ENCODE measurements at places on chromosomes 2 and 18. TPM values are rescaled to one million over a fixed set of nuclear protein-coding genes. Genes with fewer than 3 reads are reported as not detected.

GRCh38 chr2:30266051-30266621 is 34.8 kb downstream of the LBH start:
- no peaks in the 10 kb centered on the region for H3K27me3 ChIP-seq
- H3K36me3 ChIP-seq: no peaks in the 10 kb centered on the region
- H3K4me3 ChIP-seq: no peak overlapping the region
- no peak overlapping the region for H3K27ac ChIP-seq

- H3K4me3 ChIP-seq: no peak overlapping the region
- H3K4me1 ChIP-seq: no peaks in the 10 kb centered on the region
- no peak overlapping the region for H3K27ac ChIP-seq
- no peak for DNase-seq
- H3K36me3 ChIP-seq: peaks cover 3% of the 10 kb centered on the region
- H3K27me3 ChIP-seq: no peaks in the 10 kb centered on the region
Observed at GRCh38 chr2:65261676-65262075, 34.0 kb downstream of the ACTR2 start.

Gene LYG2
- not detected for total RNA-seq

DNA sequence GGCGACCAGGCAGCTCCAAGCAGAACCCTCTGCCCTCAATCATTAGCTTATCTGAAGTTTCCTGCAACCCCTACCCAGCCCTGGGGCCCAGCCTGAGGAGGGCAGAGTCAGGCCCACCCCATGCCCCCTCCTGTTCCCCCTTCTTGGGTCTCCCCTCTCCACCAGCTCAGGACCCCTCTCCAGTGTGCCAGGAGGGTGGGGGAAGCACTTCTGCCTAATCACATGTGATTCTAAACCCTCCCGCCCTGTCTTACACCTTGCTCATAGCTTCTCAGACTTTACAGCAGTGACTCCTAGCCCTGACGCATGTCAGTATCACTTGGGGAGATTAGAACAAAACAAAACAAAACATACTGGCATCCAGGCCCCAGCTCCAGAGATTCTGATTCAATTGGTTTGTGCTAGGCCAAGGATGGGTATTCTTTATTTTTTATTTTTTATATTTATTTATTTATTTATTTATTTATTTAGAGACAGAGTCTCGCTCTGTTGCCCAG is 42.5 kb upstream of the ASAP2 start:
- H3K27me3 ChIP-seq: no peaks in the 10 kb centered on the region
- no peaks in the 10 kb centered on the region for H3K4me1 ChIP-seq
- H3K4me3 ChIP-seq: no peak overlapping the region
- no peak for DNase-seq
- H3K36me3 ChIP-seq: no peaks in the 10 kb centered on the region

DNA sequence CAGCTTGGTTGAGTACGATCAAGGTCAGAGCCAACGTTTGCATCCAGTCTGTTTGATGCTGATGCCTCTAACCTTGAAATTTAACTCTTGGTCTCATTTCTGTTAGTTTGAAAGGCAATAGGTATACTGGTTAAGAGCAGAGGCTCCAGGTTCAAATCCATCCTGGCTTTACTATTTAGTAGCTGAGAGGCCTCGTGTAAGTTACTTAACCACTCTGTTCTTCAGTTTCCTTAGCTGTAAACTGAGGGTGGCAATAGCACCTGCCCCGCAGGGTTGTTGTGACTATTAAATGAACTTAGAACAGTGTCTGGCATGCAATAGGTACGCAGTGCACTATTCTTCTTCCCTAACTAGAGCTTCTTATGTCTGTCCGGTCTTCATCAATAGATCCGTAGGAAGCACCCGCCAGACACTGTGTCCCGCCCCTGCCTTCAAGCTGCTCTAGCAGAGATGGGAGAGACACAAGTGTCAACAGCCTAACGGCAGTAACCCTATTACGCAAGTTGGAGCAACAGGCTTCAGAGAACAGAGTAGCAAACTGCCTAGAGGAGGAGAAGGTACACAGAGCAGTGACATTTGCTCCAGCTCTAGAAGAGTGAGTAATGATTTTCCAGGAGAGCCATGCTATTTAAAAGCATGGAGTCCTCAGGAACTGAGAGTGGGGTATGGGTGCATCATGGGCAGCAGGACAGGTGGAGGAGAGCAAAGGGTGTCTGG is 62.7 kb upstream of the ST3GAL5 start:
- H3K27me3 ChIP-seq: no peaks in the 10 kb centered on the region
- peaks cover under 1% of the 10 kb centered on the region for H3K4me1 ChIP-seq
- H3K4me3 ChIP-seq: no peak overlapping the region

Gene NMUR1
- 0.56 TPM for total RNA-seq

Gene SLC4A5
- total RNA-seq: 0.86 TPM

DNA sequence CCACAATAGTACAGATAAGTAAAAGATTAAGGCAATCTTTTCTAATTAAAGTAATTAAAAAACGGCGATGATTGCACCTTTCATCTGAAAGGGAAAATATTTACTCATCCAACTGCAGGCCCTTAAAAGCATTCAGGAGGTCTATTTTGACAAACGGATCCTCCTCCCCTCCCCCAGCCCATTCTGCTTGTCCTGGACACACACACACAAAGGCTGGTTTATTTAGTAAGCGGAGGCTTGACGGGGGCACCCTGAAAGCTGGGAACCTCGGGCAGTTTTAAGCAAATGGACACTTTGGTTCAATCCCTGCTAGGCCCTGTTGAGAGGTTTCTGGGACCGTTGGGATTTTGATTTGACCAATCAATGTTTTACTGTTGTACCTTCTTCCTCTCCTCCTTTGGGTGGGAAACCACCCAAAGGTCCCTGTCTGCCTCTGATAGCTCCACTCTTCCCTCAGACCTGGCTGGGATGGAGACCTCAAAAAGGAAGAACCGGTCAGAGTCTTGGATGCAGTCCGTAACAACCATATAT is 135.8 kb upstream of the HAAO start:
- no peaks in the 10 kb centered on the region for H3K36me3 ChIP-seq
- no peak overlapping the region for H3K4me3 ChIP-seq
- no peak overlapping the region for H3K27ac ChIP-seq
- H3K27me3 ChIP-seq: no peaks in the 10 kb centered on the region
- peaks cover 38% of the 10 kb centered on the region for H3K4me1 ChIP-seq

Gene ACMSD
- not detected for total RNA-seq

GRCh38 chr2:100529176-100529575 is 33.6 kb upstream of the PDCL3 start:
- no peaks in the 10 kb centered on the region for H3K4me1 ChIP-seq
- no peak overlapping the region for H3K27ac ChIP-seq
- no peak overlapping the region for H3K4me3 ChIP-seq
- no peaks in the 10 kb centered on the region for H3K36me3 ChIP-seq
- no peaks in the 10 kb centered on the region for H3K27me3 ChIP-seq

- H3K4me1 ChIP-seq: no peaks in the 10 kb centered on the region
- no peak overlapping the region for H3K27ac ChIP-seq
- no peaks in the 10 kb centered on the region for H3K27me3 ChIP-seq
- no peak overlapping the region for H3K4me3 ChIP-seq
Observed at GRCh38 chr2:42725657-42726056, 38.3 kb downstream of the OXER1 start.

- no peaks in the 10 kb centered on the region for H3K36me3 ChIP-seq
- H3K4me3 ChIP-seq: no peak overlapping the region
- peaks cover 23% of the 10 kb centered on the region for H3K4me1 ChIP-seq
- no peak overlapping the region for H3K27ac ChIP-seq
- no peaks in the 10 kb centered on the region for H3K27me3 ChIP-seq
- DNase-seq: no peak
Observed at GRCh38 chr2:237202288-237203030, 116.8 kb downstream of the COPS8 start.

GRCh38 chr2:137249463-137250130 is 484.3 kb downstream of the THSD7B start:
- no peaks in the 10 kb centered on the region for H3K36me3 ChIP-seq
- H3K27ac ChIP-seq: no peak overlapping the region
- no peaks in the 10 kb centered on the region for H3K4me1 ChIP-seq
- no peaks in the 10 kb centered on the region for H3K27me3 ChIP-seq
- no peak overlapping the region for H3K4me3 ChIP-seq

Gene IMPA2
- total RNA-seq: 140 TPM

Gene ALK
- total RNA-seq: 0.09 TPM

Gene ATP6V1C2
- 0.74 TPM for total RNA-seq

DNA sequence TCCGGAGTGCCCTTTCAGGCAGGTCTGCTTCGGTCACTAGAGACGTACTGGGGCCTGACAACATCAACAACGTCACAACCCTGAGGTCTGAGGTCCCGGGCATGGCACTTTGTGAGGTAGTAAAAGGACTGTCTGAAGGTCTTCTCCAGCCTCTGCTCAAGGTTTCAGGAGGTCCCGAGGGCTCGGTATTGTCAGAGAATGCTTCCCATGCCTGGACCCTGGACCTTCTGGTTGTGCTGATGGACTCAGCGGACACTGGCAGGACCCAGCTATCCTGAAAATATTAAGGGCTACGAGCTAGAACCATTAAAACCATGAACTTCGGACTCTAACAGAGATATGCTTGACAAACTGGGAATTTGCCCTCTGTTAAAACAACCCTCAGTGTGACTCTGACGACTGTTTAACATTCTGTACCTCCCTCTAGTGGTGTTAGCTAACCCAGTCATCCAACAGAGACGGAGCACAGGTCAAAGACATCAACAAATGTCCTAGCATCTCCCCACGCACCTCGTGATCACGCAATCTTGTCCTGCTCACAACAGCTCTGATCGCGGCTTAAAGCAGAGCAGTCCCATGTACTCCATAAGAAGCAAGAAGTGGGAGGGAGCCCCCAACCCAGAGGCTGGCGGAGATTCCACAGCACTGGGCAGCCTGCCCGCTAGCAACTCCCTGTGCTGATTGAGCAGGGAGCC is 96.5 kb downstream of the CCDC93 start:
- H3K4me1 ChIP-seq: no peaks in the 10 kb centered on the region
- H3K27ac ChIP-seq: no peak overlapping the region
- H3K36me3 ChIP-seq: peaks cover 6% of the 10 kb centered on the region
- H3K4me3 ChIP-seq: no peak overlapping the region
- no peak for DNase-seq
